NCI-H1436 (cell line): ENCODE measurements at places on chromosomes 7 and 10.

DNA sequence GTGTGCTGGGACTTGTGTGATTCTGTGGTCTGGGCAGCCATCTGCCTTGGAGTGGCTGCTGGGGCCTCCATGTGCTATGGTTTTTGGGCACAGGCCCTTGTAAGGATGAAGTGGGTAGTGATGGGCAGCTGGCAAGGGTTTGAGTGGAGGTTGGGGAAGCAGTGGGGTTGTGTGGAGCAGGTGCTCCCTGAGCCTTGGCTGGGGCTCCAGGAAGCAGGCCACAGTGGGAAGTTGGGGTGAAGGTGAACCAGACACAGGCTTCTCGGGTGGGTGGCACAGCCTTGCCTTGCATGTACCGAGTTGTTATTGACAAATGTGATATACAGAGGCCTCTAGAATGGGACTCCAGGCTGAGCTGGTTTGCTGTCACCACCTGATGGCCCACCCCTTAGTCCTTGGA lies 82.3 kb downstream of the ADCY1 start:
- no peak for DNase-seq

DNA sequence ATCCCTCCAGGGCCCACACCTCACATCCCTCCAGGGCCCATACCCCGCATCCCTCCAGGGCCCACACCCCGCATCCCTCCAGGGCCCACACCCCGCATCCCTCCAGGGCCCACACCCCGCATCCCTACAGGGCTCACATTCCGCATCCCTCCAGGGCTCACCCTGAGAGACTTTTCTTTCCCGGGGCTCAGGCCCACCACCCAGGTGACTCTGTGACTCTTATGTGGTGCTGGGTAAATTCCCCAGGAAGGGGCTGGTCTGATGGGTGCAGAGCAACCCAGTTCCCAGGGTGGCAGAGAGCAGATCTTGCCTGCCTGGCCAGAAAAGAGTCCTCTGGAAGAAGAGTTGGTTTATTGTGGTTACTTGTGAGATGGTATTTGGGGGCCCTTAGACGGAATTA lies 290.7 kb downstream of the TCERG1L start:
- no peak for DNase-seq

GRCh38 chr10:113552014-113552413 lies 839 bp upstream of the HABP2 start:
- DNase-seq: no peak

- no peak for DNase-seq
These were observed 69.6 kb downstream of the ITPRID1 start for GRCh38 chr7:31583526-31583925.

- DNase-seq: no peak
These were observed 87.6 kb upstream of the LEP start for GRCh38 chr7:128153436-128153835.

GRCh38 chr7:41828911-41829310 lies 126.0 kb upstream of the INHBA start:
- DNase-seq: no peak

GRCh38 chr7:68321776-68322496 lies 1276.3 kb upstream of the AUTS2 start:
- DNase-seq: no peak

- no peak for DNase-seq
These were observed 151.4 kb downstream of the CDH23 start for GRCh38 chr10:71547876-71548846.

GRCh38 chr10:132915411-132915810 lies 27.0 kb downstream of the CFAP46 start:
- peak; percentile 88 for DNase-seq

- DNase-seq: no peak
These were observed 92.9 kb downstream of the SRPK2 start for GRCh38 chr7:105295596-105296352.

DNA sequence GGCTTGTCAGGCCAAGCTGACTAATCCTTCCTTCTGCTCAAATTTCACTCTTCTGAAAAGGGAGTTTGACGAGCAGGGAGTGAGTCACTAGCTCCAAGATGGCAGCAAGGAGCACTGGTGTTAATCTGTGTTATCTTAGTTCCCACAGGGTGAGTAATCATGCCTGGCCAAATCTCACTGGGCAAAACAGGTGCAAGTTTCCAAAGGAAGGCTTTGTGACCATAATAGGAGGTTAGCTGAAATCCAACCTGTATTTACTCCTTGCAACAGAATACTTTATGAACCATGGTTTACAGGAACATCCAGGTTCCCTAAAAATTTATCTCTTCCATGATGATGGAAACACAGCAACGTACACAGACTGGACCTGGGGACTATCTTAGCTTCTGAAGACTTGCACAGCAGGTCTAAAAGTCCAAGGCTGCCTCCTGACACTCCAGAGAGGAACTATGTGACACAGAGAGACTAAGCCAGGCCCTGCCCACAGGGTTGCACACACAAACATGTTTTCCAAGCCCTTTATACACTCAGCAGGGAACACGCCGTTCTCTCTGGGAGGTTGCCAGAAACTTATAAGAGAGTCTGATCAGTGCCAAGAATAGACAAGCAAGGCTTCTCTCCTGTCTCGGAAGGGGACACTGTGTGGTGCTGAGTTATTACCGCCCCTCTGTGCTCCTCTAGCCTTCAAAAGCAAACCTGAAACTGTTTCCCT lies 46.3 kb downstream of the PDK4 start:
- DNase-seq: no peak

DNA sequence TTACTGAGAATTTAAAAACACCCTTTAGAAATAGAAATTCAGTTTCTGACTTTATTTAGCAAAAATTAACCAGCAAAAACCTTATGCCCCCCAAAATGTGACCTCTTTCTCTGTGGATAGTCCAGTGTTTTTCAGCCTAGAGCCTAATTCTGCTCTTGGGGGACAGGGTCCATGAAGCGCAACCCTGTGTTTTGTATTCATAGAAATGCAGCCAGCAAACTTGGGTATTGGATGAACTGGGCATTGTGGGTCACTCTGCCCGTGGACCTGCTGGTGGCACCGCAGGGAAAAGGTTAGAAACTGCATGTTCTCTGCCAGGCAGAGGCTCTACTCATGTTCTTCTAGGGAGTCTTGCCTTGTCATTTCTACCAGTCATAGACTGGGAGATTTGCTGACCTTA lies 787.4 kb upstream of the C7orf33 start:
- no peak for DNase-seq

DNA sequence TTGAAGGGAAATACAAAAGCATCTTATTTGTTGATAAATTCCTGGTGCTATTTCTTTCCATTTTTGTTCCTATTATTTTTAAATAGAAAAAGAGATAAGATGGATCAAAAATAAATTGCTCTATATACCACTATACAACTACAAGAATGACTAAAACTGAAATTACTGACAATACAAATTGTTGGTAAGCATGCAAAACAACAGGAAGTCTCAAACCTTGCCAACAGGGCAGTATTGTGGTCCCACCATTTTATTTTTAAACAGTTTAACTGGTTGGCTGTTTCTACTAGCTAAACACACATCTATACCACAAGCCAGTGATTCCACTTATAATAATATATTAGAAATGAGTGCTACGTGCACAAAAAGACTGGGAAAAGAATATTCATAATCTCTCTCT lies 213.0 kb downstream of the JAZF1 start:
- DNase-seq: no peak

- no peak for DNase-seq
These were observed 46.2 kb downstream of the SEM1 start for GRCh38 chr7:96663457-96663856.

DNA sequence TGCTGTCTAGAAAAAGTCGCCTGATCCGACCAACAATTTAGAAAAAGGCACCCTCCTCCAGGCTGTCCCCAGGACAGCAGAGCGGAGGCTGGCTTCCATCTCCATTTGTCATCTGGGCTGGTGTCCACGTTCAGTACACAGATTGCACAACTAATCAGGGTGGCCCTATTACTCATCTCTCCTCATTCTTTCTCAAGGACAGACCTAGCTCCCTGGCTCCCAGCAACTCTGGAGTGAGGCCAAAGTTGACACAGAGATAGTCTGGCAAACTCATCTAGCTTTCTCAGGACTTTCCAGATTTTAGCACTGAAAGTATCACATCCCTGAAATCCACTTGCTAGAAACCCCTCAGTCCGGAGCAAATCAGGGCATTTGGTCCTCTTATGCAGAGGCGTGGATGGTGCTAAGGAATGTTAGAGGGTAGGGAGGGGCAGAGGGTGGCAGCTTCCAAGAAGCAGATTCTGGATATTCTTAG lies 75.1 kb downstream of the DNAH11 start:
- DNase-seq: no peak
